ENCODE measurements at places on chromosomes 3 and 15.
A peak's percentile ranks its signal among the peaks of the same experiment; 100 is the strongest.

DNA sequence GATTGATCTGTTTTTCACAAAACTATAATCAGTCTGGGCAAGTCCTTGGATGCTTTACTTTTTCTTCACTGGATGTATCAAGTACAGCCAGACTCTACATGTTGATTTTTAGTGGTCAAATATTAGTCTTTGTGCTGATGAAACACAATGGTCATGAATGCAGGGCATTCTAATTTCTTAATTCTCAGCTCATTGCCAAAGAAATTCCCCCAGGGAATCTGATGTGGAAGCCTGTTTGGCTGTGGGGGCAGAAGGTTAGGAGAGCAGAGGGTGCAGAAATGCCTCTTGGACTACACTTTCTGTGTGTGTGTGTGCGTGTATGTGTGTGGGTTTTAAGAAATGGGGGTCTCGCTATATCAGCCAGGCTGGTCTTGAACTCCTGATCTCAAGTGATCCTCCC lies 48.7 kb upstream of the HACD2 start:
- H3K36me3 ChIP-seq = peaks cover 7% of the 10 kb centered on the region
- no peaks in the 10 kb centered on the region for H3K4me1 ChIP-seq
- DNase-seq = no peak

DNA sequence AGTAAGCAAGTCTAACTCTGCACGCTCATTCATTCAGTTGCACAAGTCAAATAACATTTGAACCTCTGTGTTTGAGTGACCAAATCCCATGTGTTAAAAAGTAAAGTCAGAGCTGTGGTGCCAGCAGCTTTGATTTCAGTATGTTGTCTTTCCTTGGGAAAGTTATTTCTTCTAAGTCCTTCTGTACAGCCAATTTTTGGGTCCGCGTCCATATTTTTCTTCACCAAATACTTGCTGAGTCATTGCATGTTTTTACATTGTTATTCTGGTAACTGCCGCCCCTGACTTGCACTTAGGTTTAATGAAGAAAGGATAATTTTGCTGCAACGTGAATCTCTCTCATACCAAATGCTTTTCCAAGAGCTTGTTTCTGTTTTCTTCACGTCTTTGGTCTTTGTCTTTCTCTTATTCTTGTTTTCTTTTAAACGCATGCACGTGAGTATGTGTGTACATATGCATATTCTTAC lies 56.7 kb downstream of the PLS1 start:
- H3K27me3 ChIP-seq = no peaks in the 10 kb centered on the region
- no peak overlapping the region for H3K27ac ChIP-seq
- H3K4me3 ChIP-seq = no peak overlapping the region
- no peaks in the 10 kb centered on the region for H3K36me3 ChIP-seq
- no peaks in the 10 kb centered on the region for H3K4me1 ChIP-seq

GRCh38 chr15:45635191-45635638 lies 386 bp downstream of the SQOR start:
- peak overlapping the region; percentile 96 for H3K4me3 ChIP-seq
- H3K27ac ChIP-seq = peak overlapping the region; percentile 91
- H3K36me3 ChIP-seq = peaks cover 29% of the 10 kb centered on the region
- DNase-seq = peak; percentile 78
- H3K4me1 ChIP-seq = peaks cover 37% of the 10 kb centered on the region

GRCh38 chr3:107221856-107222255 lies 155.4 kb upstream of the CCDC54 start:
- H3K4me3 ChIP-seq = no peak overlapping the region
- no peaks in the 10 kb centered on the region for H3K36me3 ChIP-seq
- no peaks in the 10 kb centered on the region for H3K4me1 ChIP-seq
- no peak for DNase-seq

DNA sequence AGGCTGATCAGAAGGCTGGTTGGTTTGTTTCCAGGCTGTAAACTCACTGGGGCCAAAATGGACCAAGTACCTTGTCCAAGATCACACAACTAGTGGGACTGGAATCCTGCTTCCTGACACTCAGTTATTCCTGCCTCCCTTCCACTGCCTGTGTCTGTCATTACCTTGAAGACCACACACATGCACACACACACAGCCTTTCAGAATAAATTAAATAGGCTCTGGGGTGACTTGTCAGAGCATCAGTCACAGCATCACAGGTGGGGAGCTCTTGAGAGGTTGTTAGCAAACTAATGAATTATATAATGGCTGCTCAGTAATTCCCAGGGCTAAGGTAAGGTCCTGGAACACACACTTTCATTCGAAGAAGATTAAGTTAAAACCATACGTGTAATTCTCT lies 231.8 kb downstream of the UACA start:
- DNase-seq = no peak
- H3K36me3 ChIP-seq = peaks cover 10% of the 10 kb centered on the region
- no peak overlapping the region for H3K4me3 ChIP-seq
- H3K27me3 ChIP-seq = no peaks in the 10 kb centered on the region

DNA sequence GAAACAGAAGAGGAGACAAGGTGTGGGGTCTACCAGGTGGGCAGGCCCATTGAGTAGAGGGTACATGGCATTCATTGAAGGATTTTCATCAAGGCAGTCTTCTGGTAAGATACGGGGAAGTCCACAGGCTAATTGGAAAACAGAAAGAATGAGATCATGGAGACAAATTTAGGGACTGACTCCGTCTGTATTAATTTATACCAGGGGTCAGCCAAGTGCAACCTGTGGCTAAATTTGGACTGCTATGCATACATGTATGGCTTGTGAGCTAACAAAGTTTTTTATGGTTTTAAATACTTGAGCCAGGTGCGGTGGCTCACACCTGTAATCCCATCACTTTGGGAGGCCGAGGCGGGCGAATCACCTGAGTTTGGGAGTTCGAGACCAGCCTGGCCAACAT lies 21.1 kb upstream of the SNRPN start:
- no peak overlapping the region for H3K27ac ChIP-seq
- H3K4me3 ChIP-seq = no peak overlapping the region
- DNase-seq = no peak
- no peaks in the 10 kb centered on the region for H3K36me3 ChIP-seq
- H3K27me3 ChIP-seq = no peaks in the 10 kb centered on the region
- no peaks in the 10 kb centered on the region for H3K4me1 ChIP-seq

- DNase-seq = no peak
- H3K4me1 ChIP-seq = no peaks in the 10 kb centered on the region
- H3K36me3 ChIP-seq = no peaks in the 10 kb centered on the region
- H3K27me3 ChIP-seq = no peaks in the 10 kb centered on the region
- no peak overlapping the region for H3K4me3 ChIP-seq
Measured at GRCh38 chr3:31295150-31295765, 237.5 kb upstream of the STT3B start.

DNA sequence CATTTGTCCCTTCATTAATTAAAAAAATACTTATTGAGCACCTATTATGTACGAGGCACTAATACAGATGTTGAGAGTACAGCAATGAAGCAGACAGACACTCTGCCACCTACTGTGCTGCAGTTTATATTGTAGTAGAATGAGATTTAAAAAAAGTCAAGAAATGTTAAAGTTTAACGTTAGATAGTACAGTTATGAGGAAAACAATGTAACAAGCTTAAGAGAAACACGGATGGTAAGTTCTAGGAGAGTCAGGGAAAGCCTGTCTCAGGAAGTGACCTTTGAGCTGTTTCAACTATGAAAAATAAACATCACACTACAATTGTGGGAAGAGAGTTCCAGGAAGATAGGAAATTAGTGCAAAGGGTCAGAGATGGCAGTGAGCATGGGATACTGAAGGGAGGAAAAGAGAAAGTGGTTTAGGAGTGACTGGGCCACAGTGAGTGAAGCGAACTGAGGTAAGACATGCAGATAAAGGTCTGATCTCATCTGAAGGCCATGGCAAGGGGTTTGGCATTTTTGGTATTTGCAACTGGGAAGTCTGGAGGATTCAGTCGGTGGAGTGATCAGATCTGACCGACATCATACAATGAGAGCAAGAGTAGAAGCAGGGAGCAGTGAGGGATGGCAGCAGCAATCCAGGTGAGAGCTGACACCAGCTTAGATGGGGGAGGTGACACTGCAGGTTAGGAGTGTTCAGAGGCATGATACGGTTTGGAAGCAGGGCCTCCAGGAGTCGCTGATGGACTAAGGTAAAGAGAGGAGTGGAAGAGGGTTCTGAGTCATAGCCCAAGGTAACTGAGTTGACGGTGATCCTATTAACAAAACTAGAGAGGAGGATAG lies 28.5 kb downstream of the PLSCR4 start:
- H3K4me3 ChIP-seq = no peak overlapping the region
- H3K4me1 ChIP-seq = no peaks in the 10 kb centered on the region

All from activated naive CD8-positive, alpha-beta T cell treated with anti-CD3 and anti-CD28 coated beads for 36 hours (primary cell).